ENCODE measurements at places on chromosomes 1 and 21.

- peaks cover 6% of the 10 kb centered on the region for H3K4me1 ChIP-seq
- H3K4me3 ChIP-seq, result no peak overlapping the region
- no peaks in the 10 kb centered on the region for H3K27me3 ChIP-seq
- H3K36me3 ChIP-seq, result no peaks in the 10 kb centered on the region
- no peak overlapping the region for H3K27ac ChIP-seq
Measured at GRCh38 chr1:24340770-24341169, 21.6 kb downstream of the GRHL3 start.

GRCh38 chr1:54272134-54272533 is 72.2 kb downstream of the MRPL37 start:
- no peak overlapping the region for H3K27ac ChIP-seq
- no peak overlapping the region for H3K4me3 ChIP-seq
- no peaks in the 10 kb centered on the region for H3K36me3 ChIP-seq
- no peaks in the 10 kb centered on the region for H3K27me3 ChIP-seq

DNA sequence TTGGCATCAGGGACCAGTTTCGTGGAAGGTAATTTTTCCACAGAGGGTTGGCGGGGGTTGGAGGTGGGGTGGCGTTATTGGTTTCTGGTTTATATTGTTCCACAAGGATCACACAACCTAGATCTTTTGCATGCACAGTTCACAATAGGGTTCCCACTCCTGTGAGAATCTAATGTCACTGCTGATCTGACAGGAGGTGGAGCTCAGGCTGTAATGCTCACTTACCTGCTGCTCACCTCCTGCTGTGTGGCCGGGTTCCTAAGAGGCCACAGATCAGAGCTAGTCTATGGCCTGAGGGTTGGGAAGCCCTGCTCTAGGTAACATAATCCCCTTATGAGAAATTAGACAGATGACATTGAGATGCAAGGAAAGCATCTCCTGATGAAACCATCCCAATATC is 12.6 kb downstream of the GBP5 start:
- DNase-seq, result peak; percentile 66
- peaks cover 16% of the 10 kb centered on the region for H3K4me1 ChIP-seq
- H3K4me3 ChIP-seq, result no peak overlapping the region
- no peak overlapping the region for H3K27ac ChIP-seq
- H3K36me3 ChIP-seq, result no peaks in the 10 kb centered on the region
- no peaks in the 10 kb centered on the region for H3K27me3 ChIP-seq

DNA sequence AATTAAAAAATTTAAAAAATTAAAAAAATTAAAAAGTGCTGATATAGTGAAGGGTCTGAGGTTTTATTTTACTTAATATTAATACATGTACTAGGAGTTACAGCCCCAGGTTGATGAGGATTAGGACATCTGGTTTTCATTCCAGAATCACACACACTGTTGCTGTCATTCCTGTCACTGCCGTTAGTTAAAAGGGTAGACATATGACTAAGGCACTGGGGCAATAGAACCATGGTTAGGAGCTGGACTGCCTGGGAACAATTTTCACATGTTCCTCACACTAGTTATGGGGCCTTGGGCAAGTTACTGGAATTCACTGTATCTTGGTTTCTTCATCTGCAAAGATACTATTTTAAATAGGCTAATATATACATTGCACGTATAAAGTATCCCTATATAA is 191.8 kb upstream of the DPYD start:
- DNase-seq, result no peak
- no peaks in the 10 kb centered on the region for H3K4me1 ChIP-seq
- H3K4me3 ChIP-seq, result no peak overlapping the region
- no peaks in the 10 kb centered on the region for H3K36me3 ChIP-seq
- no peaks in the 10 kb centered on the region for H3K27me3 ChIP-seq
- no peak overlapping the region for H3K27ac ChIP-seq

- H3K27me3 ChIP-seq, result no peaks in the 10 kb centered on the region
- H3K4me3 ChIP-seq, result no peak overlapping the region
- H3K36me3 ChIP-seq, result no peaks in the 10 kb centered on the region
- no peak overlapping the region for H3K27ac ChIP-seq
- H3K4me1 ChIP-seq, result peaks cover 1% of the 10 kb centered on the region
Measured at GRCh38 chr1:70220015-70220414, 1.2 kb upstream of the SRSF11 start.

DNA sequence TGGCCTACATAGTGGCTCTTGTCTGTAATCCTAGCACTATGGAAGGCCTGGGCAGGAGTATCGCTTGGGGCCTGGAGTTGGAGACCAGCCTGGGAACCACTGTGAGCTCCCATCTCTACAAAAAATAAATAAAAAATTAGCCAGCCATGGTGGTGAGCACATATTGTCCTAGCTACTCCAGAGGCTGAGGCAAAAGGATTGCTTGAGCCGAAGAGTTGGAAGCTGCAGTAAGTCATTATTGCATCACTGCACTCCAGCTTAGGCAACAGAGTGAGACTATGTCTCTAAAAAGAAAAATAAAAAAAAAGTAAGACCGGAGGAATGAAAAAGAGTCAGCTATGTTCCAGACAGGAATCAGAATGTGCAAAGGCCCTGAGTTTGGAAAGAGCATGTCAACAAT is 115.3 kb downstream of the CYYR1 start:
- H3K4me3 ChIP-seq, result no peak overlapping the region
- H3K27ac ChIP-seq, result no peak overlapping the region
- no peaks in the 10 kb centered on the region for H3K36me3 ChIP-seq
- H3K4me1 ChIP-seq, result no peaks in the 10 kb centered on the region

DNA sequence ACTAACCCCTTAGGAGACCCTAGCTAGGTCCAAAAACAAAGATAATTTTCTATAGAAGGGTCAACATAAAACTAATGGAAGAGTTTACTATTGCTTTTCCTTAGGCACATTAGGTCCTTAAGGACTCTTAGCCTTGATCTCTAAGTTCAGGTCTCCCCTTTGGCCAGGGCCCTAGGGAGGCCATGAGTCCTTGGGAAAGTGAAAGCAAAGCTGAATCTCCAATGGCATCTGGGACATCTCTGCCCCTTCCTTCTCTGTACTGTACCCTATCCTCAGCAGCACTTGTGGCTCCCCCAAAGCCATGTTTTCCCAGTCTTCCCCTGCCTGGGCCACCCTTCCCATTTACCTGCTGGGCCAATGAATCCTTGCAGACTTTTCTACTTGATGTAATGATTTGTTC is 14.3 kb downstream of the IER5 start:
- H3K27me3 ChIP-seq, result peaks cover 2% of the 10 kb centered on the region
- no peak overlapping the region for H3K4me3 ChIP-seq
- no peaks in the 10 kb centered on the region for H3K36me3 ChIP-seq

DNA sequence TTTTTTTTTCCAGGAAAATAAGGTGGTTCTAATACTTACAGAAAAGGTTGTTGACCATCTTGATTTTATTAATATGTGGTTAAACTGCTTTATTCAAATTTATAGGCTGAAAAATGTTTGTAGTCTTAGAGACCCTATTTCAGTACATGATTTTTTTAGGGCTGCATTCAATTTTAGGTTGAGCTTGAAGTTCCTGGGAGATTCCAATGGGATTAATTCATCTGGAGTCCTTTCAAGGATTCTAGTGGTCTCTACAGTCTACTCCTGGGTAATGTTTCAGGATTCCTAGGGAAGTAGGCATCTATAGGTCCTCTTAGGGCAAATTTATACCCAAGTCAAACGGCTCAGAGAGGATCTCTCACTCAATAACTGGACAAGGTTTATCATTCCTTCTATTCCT is 126.7 kb downstream of the HMCN1 start:
- no peaks in the 10 kb centered on the region for H3K36me3 ChIP-seq
- H3K27me3 ChIP-seq, result no peaks in the 10 kb centered on the region
- no peaks in the 10 kb centered on the region for H3K4me1 ChIP-seq
- H3K27ac ChIP-seq, result no peak overlapping the region
- no peak overlapping the region for H3K4me3 ChIP-seq

DNA sequence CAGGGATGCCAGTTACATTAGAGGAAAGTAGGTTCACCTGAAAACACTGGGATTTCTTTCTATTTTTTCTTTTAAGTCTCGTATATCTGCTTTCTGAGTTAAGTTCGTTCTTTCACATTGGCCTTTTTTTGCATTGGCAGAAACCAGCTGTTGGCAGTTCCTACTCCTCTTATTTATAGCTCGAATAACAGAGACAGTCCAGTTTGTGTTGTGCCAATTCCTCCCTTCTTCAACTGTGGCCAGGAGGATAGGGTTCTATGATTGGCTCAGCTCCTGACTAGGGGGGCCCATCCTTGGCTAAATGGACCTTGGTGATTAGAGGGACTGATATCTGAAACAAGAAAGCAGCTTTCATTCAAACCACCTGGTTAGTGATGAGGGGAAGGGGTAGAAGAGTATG is 115.8 kb downstream of the RPS6KC1 start:
- H3K4me3 ChIP-seq, result no peak overlapping the region
- H3K36me3 ChIP-seq, result no peaks in the 10 kb centered on the region
- no peaks in the 10 kb centered on the region for H3K4me1 ChIP-seq
- DNase-seq, result no peak
- no peak overlapping the region for H3K27ac ChIP-seq

- H3K4me1 ChIP-seq, result no peaks in the 10 kb centered on the region
- no peaks in the 10 kb centered on the region for H3K36me3 ChIP-seq
- no peak overlapping the region for H3K27ac ChIP-seq
- no peak overlapping the region for H3K4me3 ChIP-seq
- H3K27me3 ChIP-seq, result no peaks in the 10 kb centered on the region
- peak; percentile 81 for DNase-seq
Measured at GRCh38 chr1:205523891-205524793, 19.7 kb downstream of the CDK18 start.

GRCh38 chr1:204495078-204495753 is 611 bp upstream of the PIK3C2B start:
- H3K4me1 ChIP-seq, result peaks cover 4% of the 10 kb centered on the region
- peak; percentile 31 for DNase-seq
- no peak overlapping the region for H3K27ac ChIP-seq
- no peaks in the 10 kb centered on the region for H3K27me3 ChIP-seq
- no peaks in the 10 kb centered on the region for H3K36me3 ChIP-seq

DNA sequence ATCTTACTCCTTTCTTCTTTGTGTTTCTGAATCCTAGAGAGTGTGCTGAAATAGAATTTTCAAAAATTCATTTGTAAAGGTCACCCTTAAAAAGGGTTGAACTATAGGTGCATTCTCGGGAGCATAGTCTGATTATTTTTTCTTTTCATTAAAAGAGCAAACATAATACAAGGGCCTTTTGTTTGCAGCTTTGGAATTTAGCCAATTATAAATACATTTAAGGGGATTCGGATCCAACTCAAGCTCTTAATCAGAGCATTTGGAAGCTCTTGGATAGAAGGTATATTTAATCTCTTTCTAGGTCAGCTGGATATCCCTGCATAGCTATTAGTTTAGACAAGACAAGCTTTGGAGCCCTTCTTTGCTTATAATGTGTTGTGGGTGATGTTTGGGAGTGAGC is 321.7 kb downstream of the HHAT start:
- H3K36me3 ChIP-seq, result no peaks in the 10 kb centered on the region
- DNase-seq, result no peak
- H3K27me3 ChIP-seq, result no peaks in the 10 kb centered on the region
- H3K4me1 ChIP-seq, result no peaks in the 10 kb centered on the region
- H3K4me3 ChIP-seq, result no peak overlapping the region
- H3K27ac ChIP-seq, result no peak overlapping the region

DNA sequence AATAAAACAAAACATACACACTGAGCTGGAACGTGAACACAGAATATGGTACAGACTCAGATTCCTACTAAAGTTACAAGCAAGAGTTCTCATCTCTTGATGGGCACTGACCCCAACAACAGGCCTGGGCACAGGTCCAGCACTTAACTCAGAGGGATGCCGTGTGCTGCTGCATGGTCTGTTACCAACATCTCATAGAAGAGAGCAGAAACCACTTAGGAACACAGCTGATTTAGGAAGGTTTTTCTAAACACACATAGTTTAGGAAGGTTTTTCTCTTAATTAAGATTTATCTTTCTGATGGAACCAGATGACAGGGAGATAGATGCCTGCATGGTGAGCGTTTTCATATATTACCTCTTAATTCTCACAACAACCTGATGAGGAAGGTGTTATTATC is 1.5 kb downstream of the GCLM start:
- no peak for DNase-seq
- H3K27me3 ChIP-seq, result no peaks in the 10 kb centered on the region
- no peak overlapping the region for H3K27ac ChIP-seq
- no peak overlapping the region for H3K4me3 ChIP-seq
- no peaks in the 10 kb centered on the region for H3K4me1 ChIP-seq

DNA sequence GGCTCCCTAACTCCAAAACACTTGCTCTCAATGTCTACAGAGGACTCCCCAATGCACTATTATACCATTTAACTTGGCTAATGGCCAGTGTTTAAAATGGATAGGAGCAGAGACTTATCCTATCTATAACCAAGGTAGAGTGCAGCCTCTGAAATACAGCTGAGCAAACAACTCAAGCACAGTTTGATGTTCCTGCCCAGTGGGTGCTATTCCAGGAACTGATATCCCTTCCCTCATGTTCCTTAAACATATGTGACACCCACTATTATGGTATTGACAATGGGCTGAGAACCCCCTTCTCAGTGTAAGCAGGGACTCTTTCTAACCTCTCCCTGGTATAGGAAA is 51.7 kb downstream of the SH3GLB1 start:
- H3K27ac ChIP-seq, result no peak overlapping the region
- no peak overlapping the region for H3K4me3 ChIP-seq
- peaks cover 16% of the 10 kb centered on the region for H3K4me1 ChIP-seq
- no peaks in the 10 kb centered on the region for H3K36me3 ChIP-seq

DNA sequence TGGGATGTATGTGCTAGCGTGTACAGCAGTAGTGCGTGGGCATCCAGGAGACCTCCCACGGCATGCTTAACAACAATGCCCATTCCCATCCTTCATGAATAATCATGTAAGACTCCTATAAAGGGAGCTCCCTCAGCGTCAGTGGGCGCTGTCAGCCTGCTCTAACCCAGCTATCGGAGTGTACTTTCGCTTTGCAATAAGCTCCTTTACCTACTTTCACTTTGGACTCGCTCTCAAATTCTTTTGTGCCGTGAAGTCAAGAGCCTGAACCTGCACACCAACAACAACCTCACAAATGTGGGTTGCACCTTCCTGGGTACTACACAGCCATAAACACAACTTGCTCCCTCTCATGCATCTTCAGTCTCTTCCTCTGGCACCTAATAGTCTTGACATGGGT is 114.8 kb upstream of the PAXBP1 start:
- no peak for DNase-seq
- no peak overlapping the region for H3K27ac ChIP-seq
- no peak overlapping the region for H3K4me3 ChIP-seq
- H3K4me1 ChIP-seq, result no peaks in the 10 kb centered on the region

GRCh38 chr1:68497358-68497698 is 446 bp upstream of the DEPDC1 start:
- peak overlapping the region; percentile 35 for H3K4me3 ChIP-seq
- no peak for DNase-seq
- H3K27ac ChIP-seq, result no peak overlapping the region

GRCh38 chr1:58735586-58735985 is 35.7 kb upstream of the MYSM1 start:
- no peaks in the 10 kb centered on the region for H3K27me3 ChIP-seq
- no peak overlapping the region for H3K27ac ChIP-seq
- no peaks in the 10 kb centered on the region for H3K36me3 ChIP-seq
- no peaks in the 10 kb centered on the region for H3K4me1 ChIP-seq
- DNase-seq, result no peak
- H3K4me3 ChIP-seq, result no peak overlapping the region
